ENCODE measurements at places on chromosomes 7 and 10.

DNA sequence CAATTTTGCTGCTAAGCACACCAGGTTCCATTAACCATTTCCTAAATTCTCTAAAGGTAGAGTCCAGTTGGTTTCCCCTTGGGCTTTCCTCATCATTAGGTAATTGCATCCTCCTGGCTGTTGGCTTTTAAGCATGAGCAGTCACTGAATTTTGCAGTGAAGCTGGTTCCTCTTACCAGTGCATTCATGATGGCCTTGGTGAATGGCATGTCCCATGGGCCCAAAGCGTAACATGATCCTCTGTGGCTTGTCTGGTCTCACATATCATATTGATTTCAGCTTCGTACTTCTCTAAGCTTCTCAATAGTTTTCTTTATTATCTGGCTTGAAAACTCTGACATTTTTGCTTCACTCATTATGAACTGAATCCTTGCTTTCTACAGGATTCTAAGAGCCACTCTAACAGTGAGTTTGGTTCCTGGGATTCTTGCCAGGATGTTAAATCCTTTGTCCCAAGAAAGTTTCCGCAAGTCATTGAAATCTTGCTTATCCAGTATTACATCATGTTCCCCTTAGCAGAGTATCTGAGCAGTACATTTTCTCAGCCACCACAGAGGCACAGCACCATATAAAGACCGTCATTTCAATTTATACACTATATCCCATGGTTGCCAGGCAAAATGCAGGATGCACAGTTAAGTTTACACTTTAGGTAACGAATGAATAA, 134.2 kb downstream of the PTN start:
- DNase-seq: no peak

GRCh38 chr10:86497621-86498020, 24.0 kb downstream of the WAPL start:
- DNase-seq: no peak

GRCh38 chr10:107914450-107915214, 750.1 kb upstream of the SORCS1 start:
- DNase-seq: no peak

DNA sequence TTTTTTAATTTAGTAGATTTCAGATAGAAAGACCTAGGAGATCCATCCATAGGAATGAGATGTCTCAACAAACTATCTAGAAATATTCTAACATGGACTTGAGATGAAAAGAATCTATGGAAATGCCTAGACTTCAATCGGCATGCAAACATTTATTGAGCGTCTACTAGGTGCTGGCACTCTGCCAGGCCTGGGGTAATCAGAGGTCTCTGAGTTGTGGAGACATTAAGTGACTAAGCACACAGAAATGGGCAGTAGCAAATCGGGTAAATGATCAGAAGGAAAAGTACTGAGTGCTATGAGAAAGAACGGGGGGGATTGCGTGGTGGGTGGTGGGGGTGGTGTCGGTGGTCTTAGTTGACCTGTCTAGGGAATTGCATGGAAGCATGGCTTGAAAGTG, 466.6 kb downstream of the GALNT17 start:
- no peak for DNase-seq

DNA sequence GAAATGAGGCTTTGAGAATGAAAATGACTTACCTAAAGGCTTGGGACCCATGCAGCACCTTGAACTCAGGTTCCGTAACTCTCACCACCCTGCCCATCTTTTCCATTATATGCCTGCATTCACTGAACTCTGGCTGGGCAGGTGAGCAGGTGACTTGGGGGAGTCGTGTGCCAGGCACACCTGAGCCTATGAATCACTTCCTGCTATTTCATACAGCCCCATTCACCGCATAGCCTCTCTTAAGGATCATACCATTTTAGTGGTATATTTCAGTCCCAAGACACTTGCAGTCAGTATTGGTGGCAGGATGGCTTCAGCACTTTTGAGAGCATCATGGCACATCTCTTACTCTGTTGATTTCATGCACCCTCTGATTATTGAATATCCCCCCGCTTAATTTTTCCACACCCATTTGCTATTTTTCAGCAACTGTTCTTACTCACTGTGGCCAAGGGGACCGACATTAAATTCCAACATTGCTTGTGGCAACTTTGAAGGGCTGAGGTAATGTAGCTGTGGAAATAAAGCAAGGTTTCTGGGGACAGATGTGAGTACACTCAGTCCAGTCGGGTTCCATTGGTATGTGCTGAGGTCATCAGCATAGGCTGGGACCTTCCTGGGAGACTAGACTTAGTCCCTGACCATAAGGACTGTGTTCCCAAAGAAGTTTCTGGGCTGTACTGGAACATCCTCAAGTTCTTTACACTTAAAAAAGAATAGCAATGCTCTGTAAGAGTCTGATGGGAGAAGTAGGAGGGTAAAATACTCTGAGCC, 39.8 kb upstream of the ZNF438 start:
- DNase-seq: no peak

- no peak for DNase-seq
These were observed 40.0 kb upstream of the PFKFB3 start for GRCh38 chr10:6162589-6163356.

DNA sequence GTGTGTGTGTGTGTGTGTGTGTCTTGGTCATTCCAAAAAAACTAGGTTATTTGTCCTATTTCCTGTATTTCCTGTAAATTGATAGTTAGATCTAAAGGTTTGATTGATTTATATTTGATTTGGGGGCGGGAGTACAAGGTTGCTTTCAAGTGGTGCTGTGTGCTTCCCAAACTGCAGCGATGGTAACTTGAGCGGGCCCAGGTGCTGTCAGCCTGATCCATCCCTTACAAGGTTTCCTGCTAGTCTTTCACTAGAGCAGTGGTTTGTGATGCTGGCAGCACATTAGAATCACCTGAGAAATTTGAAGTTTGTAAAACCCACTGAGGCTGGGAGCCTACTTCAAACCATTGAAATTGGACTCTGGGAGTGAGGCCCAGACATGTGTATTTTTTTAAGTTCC, 23.7 kb downstream of the ABCC2 start:
- DNase-seq: no peak

DNA sequence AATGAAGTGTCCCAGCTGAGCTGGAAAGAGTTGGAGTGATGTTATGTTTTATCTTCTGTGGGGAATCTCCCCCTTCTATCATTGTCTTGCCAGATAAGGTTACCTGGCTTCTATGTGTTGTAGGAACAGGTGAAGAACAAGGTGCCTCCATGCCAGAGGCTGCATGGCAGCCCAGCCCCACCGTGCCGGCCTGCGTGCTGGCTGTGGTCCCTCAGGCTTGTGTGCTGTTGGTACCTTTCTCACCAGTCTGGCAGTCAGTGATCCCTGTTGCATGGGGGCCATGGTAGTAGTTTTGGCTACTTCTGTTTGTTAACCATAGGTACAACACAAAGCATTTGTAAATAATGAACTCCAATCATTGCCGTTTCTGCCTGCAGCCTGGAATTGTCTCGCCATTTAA, 37.9 kb downstream of the CCM2 start:
- no peak for DNase-seq

DNA sequence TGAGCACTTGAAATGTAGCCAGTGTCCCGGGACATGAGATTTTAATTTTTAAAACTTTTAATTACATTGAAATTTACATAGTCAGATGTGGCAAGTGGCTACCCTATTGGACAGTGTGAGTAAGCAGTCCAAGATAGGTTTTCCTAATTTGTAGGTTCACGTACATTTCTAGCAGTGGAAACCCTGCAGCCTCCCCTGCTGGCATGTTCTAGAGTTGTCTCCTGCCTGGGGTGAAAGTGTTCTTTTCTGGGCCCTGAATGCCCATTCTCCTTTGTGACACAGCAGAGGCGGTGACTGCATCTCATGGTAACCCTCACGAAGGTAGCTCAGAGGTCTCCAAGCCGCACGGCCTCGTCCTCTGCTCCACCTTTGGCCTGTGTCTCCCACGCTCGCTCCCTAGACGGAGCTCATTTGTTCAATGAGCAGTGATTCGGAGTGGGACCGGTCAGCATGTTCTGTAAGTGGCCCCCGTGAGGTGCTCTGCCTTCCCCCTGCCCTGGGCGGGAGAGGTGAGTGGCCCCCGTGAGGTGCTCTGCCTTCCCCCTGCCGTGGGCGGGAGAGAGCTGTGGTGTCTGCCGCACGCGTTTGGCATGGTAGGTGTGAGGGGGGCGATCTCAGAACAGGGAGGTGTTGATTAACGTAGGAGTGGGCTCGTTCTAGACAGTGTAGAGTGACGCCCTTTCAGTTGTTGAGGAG, 18.0 kb downstream of the WDR37 start:
- no peak for DNase-seq

DNA sequence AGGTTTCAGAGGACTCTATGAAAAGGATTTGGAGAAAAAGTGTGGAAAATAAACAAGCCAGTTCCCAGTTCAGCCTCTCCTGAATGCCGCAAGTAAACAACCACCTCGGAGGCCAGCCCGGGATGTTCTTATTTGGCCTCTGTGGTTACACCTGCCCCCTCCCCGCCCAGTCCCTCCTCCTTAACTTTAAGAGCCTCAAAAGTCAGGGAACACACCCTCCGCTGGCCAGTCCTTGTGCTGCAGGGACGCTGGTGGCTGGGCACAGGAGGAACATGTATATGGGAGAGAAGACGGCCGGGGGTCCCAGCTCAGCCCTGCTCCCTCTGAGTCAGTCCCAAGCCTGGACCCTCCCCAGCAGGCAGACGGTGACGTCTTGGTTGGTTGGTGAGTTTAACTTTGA, 6.1 kb downstream of the CHST3 start:
- DNase-seq: no peak

Measured in Peyer's patch (tissue), 4 donors.